ENCODE measurements at places on chromosomes 13 and 19.
A peak's percentile ranks its signal among the peaks of the same experiment; 100 is the strongest.

DNA sequence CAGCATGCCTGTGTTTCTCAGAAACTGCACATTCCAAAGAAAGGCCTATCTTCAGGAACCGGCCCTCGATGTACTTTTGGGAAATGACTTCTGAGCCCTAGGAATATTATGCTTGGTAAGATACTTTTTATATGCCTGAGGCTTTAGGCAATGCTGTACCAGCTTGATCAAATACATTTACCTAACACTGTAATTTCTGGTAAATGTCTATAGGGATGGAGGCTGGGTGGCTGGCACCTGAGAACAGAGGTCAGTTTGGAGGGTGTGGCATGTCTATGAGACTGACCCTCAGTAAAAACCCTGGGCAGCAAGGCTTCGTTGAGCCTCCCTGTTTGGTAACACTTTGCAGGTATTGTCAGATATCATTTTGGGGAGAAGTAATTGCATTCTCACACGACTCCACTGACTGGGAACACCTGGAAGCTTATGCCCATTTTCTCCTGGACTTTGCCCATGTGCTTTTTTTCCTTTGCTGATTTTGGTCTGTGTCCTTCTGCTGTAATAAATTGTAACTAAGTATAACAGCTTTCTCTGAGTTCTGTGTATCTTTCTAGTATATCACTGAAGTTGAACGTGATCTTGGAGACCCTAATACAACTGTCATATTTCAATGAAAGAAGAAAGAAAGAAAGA is 1339.1 kb downstream of the OLFM4 start:
- DNase-seq = no peak

DNA sequence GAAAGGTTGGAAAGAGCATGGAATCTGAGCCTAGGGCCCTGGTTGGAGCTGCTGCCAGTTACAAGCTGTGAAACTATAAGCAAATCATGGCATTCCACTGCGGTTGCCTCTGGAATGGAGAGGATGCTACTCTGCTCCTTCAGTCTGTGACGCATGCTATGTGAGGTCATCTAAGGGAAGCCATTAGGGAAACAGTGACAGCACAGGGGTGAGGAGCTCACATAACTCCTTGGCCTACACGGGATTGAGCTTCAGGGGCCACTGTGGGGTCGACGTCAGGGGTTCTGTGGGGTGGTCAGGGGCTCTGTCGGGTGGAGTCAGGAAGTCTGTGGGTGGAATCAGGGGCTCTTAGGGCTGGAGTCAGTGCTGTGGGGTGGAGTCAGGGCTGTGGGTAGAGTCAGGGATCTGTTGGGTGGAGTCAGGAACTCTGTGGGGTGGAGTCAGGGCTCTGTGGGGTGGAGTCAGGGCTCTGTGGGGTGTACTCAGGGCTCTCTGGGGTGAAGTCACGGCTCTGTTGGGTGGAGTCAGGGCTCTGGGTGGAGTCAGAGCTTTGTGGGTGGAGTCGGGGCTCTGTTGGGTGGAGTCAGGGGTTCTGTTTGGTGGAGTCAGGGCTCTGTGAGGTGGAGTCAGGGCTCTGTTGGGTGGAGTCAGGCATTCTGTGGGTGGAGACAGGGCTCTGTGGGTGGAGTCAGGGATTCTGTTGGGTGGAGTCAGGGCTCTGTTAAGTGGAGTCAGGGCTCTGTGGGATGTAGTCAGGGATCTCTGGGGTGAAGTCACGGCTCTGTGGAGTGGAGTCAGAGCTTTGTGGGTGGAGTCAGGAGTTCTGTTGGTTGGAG is 35.8 kb upstream of the MEDAG start:
- DNase-seq = peak; percentile 72

- no peak for DNase-seq
Measured at GRCh38 chr19:37537391-37537947, 30.7 kb downstream of the ZNF793 start.

DNA sequence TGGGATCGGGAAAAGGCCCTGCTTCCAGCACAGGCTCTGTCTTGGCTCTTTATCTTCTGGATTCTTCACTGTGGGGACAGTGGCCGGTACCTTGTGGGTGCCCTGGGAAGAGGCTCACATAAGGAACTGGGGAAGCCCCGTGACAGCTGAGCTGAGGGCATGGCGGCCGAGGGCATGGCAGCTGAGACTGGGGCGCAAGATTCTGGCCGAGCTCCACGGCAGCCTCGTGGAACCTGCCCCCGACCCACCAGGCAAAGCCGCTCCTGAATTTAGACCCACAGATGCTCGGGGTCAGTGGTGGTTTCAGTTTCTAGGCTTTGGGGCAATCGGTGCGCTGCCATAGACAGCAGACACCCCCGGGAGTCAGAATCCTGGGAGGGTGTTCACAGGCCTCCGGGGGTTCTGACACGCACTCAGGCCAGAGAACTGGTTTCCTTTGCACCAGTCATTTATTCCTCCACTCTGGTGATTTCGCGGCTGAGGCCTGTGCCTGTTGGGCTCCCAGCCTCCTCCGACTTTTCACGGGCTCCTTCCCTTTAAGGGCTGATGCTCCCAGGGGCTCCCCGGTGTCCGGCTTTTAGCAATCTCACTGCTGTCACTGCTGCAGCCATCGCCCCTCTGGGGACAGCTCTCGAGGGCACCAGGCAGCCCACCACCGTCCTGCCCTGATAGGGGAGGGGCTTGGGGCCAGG is 117.6 kb downstream of the TEX29 start:
- DNase-seq = no peak

- DNase-seq = peak; percentile 69
Measured at GRCh38 chr19:2148482-2149135, 2.8 kb downstream of the AP3D1 start.

DNA sequence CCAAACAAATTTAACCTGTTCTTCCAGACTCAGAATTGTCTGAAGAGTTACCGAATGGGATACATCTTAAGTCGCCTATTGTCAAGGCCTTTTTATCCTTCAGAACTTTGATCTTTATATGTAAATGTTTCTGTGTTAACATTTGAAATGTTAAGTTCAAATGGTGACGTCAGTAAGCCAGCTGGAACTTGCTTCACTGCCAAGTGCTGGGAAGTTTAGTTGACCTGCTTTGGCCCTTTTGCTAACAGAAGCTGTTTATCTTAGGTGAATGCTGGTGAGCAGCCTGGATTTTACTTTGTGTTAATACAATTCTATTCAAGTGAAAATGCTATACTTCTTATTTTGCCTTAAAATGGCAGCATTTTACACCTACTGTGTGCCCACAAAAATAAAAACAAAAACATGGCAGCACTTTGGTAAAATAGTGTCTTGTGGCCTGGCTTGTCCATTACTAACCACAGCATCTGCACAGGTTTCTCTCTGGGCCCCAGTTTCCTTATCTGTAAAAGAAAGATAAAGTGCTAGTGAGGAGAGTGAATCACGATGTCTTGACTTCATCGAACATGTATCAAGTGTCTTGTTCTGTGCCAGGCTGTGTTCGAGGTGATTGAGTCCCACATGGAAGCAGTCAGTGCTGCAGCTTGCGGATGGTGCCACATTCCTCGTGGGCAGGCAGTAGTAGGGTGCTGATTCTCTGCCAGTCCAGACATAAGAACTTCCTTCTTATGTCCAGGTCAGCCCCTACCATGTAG is 2.2 kb downstream of the NAXD start:
- no peak for DNase-seq

DNA sequence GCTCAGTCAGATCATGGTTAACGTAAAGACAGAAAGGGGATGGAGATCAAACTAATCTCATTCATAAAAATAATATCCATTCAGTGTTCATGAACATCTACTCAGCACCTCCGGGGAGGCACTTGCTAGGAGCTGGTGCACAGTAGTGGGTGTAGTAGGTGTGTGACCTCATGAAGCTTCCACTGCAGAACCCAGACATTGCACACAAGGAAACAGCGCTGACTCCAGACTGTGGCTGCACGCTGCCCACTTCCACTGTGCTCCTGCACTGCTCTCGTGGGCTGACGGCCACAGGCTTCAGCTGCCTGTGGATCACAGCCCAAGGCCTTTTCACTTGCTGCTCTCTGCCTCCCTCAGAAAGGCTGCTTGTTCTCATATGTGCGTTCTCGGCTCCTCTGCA is 214.4 kb upstream of the ZNF507 start:
- DNase-seq = no peak

- no peak for DNase-seq
Measured at GRCh38 chr13:91351123-91351522, 3.6 kb downstream of the MIR17HG start.

GRCh38 chr19:10104665-10105508 is 1.3 kb upstream of the PPAN start:
- DNase-seq = peak; percentile 84

- DNase-seq = no peak
Measured at GRCh38 chr13:109002934-109003333, 373.5 kb downstream of the MYO16 start.

GRCh38 chr19:35000647-35001501 is 751 bp downstream of the GRAMD1A start:
- peak; percentile 73 for DNase-seq

DNA sequence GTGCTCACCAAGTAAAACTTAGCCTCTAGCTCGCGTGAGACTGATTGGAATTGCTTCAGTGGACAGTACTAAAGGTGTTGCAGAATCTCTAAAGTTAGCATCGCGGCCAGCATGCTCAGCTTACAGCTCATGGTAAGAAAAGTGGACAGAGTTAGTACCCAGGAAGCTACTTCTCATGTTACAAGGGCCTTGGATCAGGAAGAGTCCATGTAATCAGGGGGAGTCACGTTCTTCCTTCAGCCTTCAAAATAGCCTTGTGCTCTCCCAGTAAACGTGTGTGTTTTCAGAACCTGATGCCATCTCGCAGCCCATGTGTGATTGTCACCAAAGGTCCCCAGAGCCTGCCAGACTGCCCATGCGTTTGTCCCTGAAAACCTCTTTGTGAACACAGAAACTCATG is 195.8 kb upstream of the RNF113B start:
- DNase-seq = no peak

GRCh38 chr19:48506138-48506733 is 5.4 kb downstream of the LMTK3 start:
- DNase-seq = no peak

DNA sequence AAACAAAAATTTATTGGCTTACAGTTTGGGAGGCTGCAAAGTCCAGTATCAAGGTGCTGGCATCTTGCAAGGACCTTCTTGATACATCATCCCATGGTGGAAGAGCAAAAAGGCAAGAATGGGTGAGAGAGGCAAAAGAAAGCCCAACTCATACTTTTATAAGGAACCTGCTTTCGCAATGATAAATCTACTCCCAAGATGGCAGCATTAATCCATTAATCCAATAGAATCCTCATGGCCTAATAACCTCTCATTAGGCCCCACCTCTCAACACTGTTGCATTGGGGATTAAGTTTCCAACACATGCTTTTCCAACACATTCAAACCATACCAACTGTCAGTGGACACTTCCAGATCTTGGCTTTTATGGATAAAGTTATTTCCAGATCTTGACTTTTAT is 48.7 kb upstream of the ZNF507 start:
- no peak for DNase-seq

DNA sequence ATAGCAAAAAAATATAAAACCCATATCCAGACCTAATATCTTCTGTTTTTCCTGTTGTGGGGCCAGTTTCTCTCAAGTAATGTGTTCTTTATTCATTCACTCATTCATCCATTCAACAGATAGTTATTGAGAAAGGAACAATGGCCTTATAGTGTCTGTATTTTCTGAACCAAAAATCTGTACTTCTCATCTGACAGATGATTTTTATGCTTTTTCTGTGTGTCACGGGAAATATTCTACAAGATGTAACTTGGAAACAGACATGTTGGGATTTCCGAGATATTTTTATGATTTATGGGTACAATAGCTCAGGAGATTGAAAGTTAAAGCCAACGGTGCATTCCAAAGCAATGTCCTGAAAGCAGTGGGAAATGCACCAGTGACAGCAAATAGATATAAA is 5.7 kb downstream of the ACOD1 start:
- DNase-seq = no peak

GRCh38 chr13:94595001-94595949 is 677 bp downstream of the TGDS start:
- peak; percentile 41 for DNase-seq

DNA sequence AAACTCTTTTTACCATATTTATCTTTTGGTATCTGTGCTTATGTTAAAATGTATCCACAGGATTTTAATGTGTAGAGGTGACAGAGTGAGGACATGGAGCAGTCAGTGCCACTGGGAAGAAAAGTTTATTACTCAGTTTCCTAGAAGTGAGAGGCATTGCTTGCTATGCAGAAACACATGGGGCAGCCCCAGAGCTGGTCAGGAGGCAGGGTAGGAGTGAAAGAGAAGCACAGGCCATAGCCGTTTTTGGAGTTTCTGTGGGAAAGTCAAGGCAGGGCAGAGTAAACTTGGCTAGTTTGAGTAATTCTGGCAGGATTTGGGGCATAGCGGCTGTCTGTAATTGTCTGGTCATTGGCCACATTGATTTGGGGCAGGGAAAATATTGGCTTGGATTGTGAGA is 370.9 kb downstream of the FGF9 start:
- no peak for DNase-seq

DNA sequence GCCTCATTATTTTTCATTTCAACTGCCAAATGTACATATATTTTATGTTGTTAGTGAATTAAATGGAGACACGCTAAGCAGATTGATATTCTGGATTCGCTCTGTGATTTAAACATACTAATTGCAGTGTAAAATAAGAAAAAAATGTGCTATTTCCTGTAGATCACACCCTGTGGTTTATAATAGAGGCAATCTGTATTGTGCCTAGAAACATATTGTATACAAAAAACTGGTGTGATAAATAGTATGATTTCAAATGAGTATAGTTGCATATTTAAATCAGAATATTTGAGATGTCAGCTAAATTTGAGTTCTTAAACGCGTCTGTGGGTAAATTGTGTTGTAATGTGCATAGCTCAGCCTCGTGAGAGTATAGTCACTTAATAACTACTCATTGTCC is 643.9 kb downstream of the TBC1D4 start:
- DNase-seq = no peak

GRCh38 chr19:8973501-8974091 is 36.6 kb downstream of the MUC16 start:
- DNase-seq = peak; percentile 3
